NB4 (cell line): ENCODE measurements at places on chromosomes 3 and 15.

- peak; percentile 51 for DNase-seq
Observed at GRCh38 chr3:58063022-58063815, 55.0 kb downstream of the FLNB start.

DNA sequence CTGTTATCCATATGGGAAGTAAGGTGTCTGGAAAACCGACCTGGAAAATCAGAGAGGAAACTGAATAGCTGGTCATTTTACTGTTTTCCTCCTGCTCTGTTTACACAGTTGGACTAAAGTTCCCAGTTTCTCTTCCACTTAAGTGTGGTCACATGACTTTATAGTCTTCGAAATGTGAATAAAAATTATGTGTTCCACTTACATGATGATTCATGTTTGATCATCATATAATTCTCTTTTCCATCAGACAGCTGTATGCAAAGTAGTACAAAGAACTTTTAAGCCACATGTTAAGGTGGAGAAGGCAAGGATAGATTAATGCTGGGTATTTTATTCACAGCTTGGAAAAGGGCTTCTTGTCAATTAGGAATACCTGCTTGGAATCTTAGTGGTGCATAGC is 525.5 kb upstream of the BCHE start:
- no peak for DNase-seq

DNA sequence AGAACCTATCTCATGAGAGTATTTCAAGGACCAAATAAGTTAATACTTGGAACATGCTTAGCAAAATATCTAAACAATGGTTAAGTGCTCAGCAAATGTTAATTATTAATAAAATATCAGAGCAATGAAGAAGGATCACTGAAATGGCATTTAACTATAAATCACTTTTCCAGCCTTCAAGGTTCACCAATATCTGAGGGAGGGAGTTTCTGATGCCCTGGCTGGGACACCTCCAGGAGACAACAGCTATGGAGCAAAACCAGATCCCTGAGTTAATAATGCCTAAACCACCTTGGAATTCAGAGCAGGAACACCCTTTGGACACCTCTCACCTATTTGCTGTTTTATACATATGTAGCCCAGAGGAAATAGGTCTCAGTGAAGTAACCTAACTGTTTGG is 6.4 kb upstream of the FAM174B start:
- DNase-seq: no peak

DNA sequence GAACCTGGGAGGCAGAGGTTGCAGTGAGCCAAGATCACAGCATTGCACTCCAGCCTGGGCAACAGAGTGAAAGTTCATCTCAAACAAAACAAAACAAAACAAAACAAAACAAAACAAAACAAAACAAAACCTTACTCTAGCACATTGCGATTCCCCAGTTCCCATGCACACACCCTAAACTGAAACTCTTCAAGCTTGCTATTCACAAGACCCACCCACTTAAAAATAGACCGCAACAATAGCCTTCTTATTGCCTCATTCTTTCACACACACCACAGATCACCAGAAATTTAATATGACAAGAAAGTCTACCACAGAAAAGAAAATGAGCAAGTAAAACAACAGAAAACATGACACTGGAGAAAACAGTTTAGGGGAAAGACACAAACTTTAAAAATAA is 598.4 kb downstream of the FHIT start:
- no peak for DNase-seq

DNA sequence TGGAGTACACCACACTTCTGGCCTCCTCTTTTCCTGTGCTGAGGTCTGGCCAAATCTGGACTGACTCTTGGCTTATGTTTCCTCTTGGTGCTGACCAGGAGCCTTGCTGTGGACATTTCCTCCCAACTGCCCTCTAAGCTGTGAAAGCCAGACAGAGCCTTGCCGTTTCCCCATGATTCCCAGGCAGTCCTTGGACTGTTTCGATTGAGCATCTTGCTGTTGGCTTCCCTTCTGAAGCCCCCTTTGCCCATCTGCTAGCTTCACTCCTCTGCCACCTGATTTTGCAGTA is 110.5 kb downstream of the EPHB1 start:
- no peak for DNase-seq

DNA sequence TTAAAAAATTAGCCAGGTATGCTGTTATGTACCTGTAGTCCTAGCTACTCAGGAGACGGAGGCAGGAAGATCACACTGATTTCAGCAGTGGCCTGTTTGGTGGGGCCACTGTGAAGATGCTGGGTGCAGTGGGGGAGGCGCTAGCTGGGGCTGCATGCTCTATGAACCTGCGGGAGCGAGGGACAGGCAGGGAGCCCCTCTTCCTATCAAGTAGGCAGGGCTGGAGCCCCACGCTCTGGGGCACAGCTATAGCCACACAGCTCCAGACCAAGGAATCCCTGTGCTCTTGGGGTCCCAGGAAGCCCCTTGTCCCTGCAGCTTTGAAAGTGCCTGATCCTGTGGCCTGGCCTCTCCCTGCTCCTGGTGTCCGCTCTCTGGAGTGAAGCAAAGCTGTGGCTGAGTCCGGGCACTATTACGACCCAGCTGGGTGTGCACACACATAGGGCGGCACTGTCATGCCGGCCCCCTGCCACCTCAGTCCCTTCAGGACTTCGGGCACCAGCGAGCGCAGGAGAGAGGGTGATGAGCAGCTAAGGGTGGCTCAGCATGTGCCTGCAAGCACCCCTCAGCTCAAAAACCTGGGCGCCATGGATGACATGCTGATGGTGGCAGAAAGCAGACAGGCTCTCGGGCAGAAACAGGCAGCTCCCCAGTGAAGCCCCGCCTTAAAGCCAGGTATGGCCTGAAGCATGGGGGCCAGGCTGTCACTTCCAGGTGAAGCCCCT is 262.6 kb downstream of the TBC1D5 start:
- no peak for DNase-seq

GRCh38 chr15:68497206-68497910 is 65.4 kb upstream of the ITGA11 start:
- DNase-seq: no peak

DNA sequence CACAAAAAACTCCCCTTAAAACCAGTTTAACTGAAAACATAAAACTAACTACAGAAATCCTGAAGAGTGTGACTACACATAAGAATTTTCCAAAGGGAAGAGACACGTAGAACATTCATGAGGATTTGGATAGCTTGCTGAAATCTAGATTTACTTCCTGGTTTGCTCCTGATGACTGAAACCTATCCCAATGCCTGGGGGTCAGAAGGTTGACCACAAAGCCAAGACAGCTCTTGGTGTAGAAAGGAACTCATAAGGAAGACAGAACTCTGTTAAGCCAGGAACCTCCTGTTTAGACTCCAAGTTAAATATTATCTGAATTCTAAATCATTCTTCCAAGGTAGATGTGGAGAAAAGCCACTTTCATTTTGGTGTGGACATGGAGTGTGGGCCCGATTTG is 92.8 kb downstream of the TFG start:
- no peak for DNase-seq

DNA sequence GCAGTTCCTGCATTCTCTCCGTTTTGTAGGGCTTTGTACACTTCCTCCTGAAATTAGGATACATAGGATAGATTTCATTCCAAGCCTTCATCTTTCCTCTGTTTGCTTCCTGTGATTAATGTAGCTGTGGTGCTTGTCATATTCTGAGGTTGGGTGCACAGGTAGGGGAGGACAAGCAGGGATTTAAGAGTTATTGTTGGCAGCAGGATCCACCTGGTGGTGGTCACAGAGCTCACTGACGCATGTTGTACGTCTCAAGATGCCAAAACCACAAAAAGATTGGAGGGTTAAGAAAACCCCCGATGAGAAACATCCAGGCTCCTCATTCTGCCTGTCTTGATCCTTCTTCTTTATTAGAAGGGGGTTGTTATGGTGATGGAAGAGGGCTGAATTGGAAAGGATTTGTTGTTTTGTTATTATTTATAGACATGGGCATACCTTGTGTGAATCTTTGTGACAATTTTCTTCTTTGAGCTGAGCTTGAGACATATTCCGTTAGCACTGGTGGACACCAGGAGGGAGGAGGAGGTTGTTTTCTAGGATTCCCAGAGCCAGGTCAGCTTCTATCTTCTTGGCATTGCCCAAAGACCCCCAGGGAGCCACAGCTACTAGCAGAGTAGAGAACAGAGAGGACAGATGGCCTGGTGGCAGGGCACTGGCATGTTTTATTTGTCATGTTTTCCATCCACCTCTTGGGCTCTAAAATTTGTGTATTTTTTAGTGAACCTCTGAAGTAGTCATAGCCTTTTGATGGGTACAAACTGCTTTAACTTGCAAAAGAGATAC is 57.7 kb upstream of the LARS2 start:
- DNase-seq: no peak

- DNase-seq: peak; percentile 16
Observed at GRCh38 chr3:62131620-62132019, 241.7 kb downstream of the FEZF2 start.

DNA sequence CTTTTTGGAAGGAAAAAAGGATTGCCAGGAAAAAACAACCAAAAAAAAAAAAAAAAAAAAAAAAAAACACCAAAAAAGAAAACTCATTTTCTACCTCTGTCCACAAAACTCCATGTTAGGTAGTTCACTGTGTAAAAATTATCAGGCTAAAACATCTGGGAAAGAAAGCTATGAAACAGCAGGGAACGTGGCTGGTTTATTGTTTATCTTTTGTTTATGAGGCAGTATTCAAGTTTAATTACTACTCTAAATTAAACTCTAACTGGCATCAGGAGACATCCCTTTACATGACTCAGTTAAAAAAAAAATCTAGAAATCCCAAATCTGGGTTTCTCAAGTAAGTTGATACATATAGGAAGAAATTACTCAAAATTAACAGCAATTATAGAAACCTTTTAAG is 21.8 kb downstream of the MEIS2 start:
- DNase-seq: no peak

GRCh38 chr3:30518872-30519271 is 87.5 kb upstream of the TGFBR2 start:
- DNase-seq: no peak

GRCh38 chr3:30313840-30314239 is 292.6 kb upstream of the TGFBR2 start:
- no peak for DNase-seq

GRCh38 chr3:148464246-148464645 is 233.5 kb upstream of the AGTR1 start:
- DNase-seq: no peak

GRCh38 chr3:37856381-37856780 is 5.3 kb upstream of the CTDSPL start:
- DNase-seq: no peak
